HFF-Myc (cell line): ENCODE measurements at places on chromosomes 3 and 15.

DNA sequence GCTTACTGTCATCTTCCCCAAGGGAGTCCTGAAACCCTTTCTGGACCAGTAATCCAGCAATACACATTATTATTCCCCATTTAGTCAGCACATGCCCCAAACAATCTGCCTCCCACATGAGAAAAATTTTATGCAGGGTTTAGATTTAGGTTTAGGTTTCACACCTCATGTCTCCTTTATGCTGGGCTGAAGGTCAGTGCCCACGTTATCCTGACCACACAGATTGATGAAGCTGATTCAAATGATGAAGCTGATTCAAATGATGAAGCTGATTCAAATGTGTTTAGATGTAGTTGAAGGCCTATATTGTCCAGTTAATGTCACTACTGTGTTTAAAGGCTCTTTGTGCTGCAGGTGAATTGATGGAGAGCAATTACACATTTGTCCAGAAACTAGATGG lies 18.1 kb upstream of the ZBED2 start:
- DNase-seq = no peak

- no peak for DNase-seq
Observed at GRCh38 chr15:99432271-99433025, 133.3 kb upstream of the MEF2A start.

DNA sequence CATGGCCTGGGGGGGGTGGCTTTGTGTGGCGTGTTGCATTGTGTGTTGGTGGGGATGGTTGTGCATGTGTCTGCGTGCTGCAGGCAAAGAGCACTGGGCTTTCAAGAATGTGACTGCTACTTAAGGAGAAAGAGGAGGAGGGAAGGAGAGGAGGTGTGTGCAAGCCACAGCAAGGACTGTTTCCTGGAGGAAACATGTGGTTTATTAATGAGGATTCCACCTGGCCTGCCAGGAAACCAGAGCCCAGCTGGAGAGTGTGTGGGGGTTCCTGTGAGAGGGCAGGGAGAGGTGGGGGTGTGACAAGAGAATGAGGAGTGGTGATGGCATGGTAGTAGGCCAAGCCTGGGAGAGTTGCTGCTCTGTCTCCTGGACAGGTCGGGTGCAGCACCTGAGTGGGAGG lies 258.1 kb upstream of the ROPN1 start:
- no peak for DNase-seq

DNA sequence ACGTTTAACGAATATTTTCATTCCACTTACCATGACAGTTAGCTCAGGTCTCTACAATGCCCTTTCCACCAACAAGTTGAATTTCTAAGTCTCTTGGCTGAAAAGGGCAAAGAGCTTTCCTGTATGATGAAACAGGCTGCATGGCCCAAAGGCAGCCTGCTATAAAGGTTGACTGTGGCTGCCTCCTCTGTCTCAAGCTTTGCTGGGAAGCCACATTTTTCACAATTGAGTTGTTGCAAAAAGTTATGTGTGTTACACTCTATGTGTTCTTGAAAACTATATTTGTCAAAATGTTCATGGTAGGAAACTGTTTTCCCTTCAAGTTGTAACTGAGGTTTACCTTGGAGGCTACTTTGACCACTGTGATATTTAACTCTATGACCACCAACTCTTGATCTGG lies 49.5 kb downstream of the DZIP1L start:
- no peak for DNase-seq

- peak; percentile 69 for DNase-seq
Observed at GRCh38 chr3:8555113-8555661, 53.6 kb downstream of the LMCD1 start.

DNA sequence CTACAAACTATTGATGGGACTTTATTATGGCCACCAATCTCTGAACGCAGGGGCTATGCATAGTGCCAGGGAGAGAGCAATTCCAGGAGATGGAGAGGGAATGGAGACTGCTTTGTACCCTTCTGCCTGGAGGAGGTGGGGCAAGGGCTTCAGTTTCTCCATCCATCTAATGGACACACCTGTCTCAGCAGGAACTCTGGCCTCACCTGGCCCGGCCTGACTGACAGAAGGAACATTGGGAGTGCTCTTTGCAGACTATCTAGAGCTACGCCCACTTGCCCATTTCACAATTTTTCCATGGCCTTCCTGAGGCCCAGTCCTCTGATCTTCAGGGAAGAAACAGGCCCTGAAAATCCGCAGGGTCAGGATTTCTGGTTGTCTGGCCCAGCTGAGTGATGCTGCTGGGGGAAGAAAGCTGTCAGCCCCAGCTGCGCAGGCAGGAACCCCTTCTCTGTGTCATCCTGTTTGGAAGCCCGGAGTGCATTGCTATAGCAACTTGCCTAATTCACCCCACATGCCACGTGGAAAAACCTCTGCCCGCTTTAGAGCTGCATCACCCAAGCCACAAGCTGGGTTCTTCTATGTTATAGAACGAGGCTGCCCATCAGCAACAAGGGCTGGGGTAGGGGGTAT lies 6.4 kb downstream of the ITGA11 start:
- DNase-seq = no peak

- no peak for DNase-seq
Observed at GRCh38 chr3:10339376-10339955, 18.6 kb upstream of the SEC13 start.

GRCh38 chr3:84567796-84568195 lies 391.0 kb upstream of the CADM2 start:
- no peak for DNase-seq

DNA sequence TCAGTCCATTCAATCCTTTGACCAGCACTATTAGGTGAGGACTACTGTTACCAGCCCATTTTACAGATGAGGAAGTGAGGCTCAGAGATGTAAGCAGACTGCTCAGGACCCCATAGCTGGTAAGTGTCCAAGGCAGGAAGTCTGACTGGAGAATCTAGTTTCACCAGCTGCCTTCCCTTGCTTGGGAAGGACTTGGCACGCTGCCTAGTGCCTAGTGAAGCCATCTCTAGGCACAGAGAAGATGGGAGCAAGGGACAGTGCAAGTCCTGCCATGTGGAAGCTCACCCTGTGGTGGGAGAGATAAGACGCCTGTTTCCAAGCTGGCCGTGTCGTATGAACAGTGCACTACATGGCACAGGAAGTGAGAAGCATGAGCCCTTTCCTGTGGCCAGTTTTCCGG lies 111.8 kb upstream of the TMC3 start:
- DNase-seq = no peak

DNA sequence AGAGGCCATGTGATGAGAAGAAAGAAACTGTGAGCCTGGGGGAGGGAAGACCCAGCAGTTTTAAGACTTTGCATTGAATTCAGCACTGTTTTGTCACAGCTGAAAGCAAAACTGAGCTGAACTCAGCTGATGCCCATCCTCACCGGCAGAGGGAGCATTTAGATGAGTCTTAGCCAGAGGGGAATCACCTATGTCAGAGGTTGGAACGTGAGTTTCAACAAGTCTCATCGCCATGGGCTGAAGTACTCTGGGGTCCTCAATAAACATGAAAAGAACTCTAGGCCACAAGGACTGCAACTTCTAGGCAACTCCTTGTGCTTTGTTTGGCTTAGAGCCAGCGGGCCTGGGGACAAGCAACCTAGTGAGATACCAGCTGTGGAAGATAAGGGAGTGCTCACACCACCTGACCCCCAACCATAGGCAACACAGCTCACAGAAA lies 324.5 kb downstream of the TBL1XR1 start:
- DNase-seq = peak; percentile 22

GRCh38 chr15:78069052-78069414 lies 8.5 kb downstream of the TBC1D2B start:
- DNase-seq = no peak

DNA sequence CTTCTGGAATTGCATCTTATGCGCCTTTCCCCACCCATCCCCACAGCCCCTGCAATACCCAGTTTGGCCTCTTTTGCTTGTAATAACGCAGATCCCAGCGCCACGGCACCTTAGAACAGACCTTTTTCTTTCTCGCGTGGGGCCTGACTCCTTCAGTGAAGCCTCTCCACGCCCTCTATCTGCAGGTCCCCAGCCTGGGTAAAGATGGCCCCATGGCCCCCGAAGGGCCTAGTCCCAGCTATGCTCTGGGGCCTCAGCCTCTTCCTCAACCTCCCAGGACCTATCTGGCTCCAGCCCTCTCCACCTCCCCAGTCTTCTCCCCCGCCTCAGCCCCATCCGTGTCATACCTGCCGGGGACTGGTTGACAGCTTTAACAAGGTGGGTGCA lies 594 bp downstream of the CRELD1 start:
- DNase-seq = no peak

- DNase-seq = no peak
Observed at GRCh38 chr15:46344915-46345314, 710.1 kb downstream of the SQOR start.

GRCh38 chr15:56923174-56923591 lies 4.7 kb downstream of the TCF12 start:
- DNase-seq = no peak
